ENCODE measurements at places on chromosomes 5 and 9. TPM values are rescaled to one million over a fixed set of nuclear protein-coding genes. Genes with fewer than 3 reads are reported as not detected.
A peak's percentile ranks its signal among the peaks of the same experiment; 100 is the strongest.

GRCh38 chr5:59791617-59792016 lies 101.9 kb downstream of the PDE4D start:
- no peak for DNase-seq

GRCh38 chr9:29799227-29799626 lies 2225.9 kb upstream of the C9orf72 start:
- DNase-seq, result no peak

- peak; percentile 18 for DNase-seq
These were observed 51.8 kb upstream of the CTNNAL1 start for GRCh38 chr9:109064963-109065702.

GRCh38 chr5:125408448-125409233 lies 662.2 kb upstream of the ZNF608 start:
- peak; percentile 73 for DNase-seq

DNA sequence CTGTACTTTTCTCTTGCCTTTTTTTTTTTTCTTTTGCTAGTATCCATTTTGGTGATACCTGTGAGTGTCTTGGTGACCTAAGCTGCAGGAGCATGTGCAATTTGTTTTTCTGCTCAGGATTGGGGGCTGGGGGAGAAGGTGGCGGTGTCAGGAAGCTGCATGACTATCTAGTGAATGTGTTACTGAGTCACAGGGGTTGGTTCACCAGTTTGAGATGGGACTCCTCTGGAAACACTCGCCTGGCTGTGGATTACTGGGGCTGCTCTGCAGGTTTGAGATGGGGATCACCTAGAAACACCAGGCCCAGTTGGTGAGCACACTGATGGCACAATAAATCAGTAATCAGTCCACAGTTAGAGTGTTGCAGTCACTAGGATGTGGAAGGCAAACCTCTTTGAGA lies 447.9 kb downstream of the SPATA31D1 start:
- no peak for DNase-seq

CDH9 gene
- total RNA-seq, result not detected

DNA sequence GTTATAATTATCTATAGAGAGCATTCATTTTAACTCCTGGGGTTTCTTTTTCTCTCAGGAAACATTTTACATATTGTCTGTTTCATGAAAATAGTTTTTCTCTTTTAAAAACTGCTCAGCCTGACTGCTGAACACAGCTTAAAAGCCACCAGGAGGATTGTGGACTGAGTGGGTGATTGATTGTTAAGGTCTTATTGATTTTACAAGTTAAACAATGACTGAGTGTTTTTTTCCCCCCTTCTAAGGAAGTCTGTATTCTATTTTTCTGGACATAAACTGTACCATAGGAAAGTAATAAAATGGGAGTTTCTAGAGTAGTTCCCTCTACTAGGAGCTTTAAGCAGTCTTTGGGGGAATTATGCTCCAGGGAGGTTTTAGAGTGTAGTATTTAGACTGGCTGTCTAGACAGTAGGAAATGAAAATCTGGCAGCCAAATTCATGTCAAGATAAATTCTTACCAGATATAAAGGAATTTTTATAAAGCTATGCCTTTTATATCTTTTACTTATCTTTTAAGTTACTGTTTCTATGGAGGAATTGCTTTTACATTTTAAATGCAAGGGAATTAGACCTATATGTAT lies 463.9 kb downstream of the PRR16 start:
- DNase-seq, result no peak

SERINC5 gene
- 13.8 TPM for total RNA-seq

DNA sequence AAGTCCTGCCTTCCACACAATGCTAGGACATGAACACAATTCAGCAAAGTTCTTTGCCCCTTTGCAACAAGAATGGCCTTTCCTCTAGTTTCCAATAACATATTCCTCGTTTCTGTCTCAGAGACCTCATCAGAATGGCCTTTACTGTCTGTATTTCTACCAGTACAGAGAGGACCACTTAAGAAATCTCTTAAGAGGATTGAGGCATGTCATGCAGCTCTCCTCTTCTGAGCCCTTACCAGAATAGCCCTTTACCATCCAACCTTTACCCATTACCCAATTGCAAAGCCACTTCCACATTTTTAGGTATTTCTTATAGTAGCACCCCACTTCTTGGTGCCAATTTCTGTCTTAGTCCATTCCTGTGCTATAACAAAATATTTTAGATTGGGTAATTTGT lies 20.3 kb downstream of the TNPO1 start:
- DNase-seq, result no peak

DNA sequence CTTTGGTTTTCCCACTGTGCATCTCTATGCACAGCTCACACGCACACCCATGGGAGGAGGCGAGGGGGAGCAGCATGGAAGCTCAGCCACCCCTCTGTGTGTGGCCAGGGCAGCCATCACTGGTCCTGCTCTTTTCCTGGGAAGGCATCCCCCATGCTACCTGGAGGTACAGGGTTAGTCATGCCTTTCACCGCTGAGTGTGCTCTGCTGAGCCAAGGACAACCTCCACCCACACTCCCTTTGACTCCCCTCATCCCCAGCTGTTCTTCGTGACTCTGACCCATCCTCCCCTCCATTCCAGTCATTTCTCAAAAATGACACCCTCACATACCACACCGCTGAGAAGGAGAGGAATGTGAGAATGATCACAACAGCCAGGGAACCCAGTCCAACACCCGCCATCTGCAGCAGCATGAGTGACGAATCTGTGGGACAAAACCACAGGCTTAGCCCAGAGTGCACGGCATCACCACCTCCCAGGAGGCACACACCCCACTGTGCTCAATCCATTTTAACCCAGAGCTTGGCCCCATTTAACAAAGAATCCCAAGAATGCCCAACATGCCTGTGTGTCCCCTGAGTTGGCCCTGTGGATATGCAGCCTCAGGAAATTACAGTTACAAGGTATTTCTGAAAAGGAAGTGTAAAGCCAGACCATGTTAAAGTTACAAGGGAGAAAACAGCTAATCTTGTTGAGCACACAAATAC lies 133.4 kb downstream of the SUSD1 start:
- DNase-seq, result peak; percentile 97

Measured in fibroblast of villous mesenchyme (primary cell).